ENCODE measurements at places on chromosomes 1 and 21. TPM values are rescaled to one million over a fixed set of nuclear protein-coding genes. Genes with fewer than 3 reads are reported as not detected.

The TSPAN2 gene
- 0.24 TPM for total RNA-seq

The E2F2 gene
- total RNA-seq, result 54.5 TPM

The SLAMF1 gene
- 52.2 TPM for total RNA-seq

The FLG2 gene
- not detected for total RNA-seq

The C1QA gene
- total RNA-seq, result not detected

The TBX19 gene
- total RNA-seq, result 1.5 TPM

The CFHR1 gene
- total RNA-seq, result not detected

The DPM3 gene
- 66.8 TPM for total RNA-seq

The CFHR4 gene
- total RNA-seq, result not detected

The NR5A2 gene
- total RNA-seq, result not detected

The LCE1E gene
- total RNA-seq, result not detected

The RNF223 gene
- total RNA-seq, result not detected

The HRNR gene
- total RNA-seq, result not detected

The RIPK4 gene
- total RNA-seq, result not detected

The C4BPB gene
- 3.0 TPM for total RNA-seq

Data from activated naive CD4-positive, alpha-beta T cell treated with anti-CD3 and anti-CD28 coated beads, Interleukin-2, amount 10 ng/mL, durations not matched to agents 5 hours and 36 hours (primary cell).